ENCODE measurements at places on chromosomes 16 and 17. TPM values are rescaled to one million over a fixed set of nuclear protein-coding genes. Genes with fewer than 3 reads are reported as not detected.

- DNase-seq: no peak
- no peaks in the 10 kb centered on the region for H3K27me3 ChIP-seq
- H3K4me1 ChIP-seq: no peaks in the 10 kb centered on the region
- no peak overlapping the region for H3K4me3 ChIP-seq
- H3K27ac ChIP-seq: no peak overlapping the region
Measured at GRCh38 chr17:81252326-81252986, 13.3 kb downstream of the NDUFAF8 start.

Gene GAS7
- 20.5 TPM for total RNA-seq

DNA sequence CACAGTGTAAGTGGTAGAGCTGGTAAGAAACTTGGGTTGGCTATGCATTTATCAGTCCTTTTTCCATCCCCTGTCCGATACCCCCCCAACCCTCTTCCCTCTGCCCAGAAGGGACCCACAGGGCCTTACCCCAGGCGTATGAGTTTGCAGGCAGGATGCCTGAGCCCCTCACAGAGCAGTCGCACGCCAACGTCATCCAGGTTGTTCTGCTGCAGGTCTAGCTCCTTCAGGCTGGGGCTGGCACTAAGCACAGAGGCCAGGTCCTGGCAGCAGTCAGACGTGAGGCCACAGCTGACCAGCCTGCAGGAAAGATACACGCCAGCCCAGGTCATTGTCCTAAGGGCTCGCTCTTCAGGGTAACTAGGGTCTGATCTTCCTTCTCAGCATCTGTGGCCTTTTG, 45.0 kb downstream of the NLRP1 start:
- DNase-seq: no peak
- no peak overlapping the region for H3K4me3 ChIP-seq
- no peaks in the 10 kb centered on the region for H3K27me3 ChIP-seq
- no peaks in the 10 kb centered on the region for H3K4me1 ChIP-seq

Gene SRL
- 3.3 TPM for total RNA-seq

- H3K4me1 ChIP-seq: peaks cover 4% of the 10 kb centered on the region
- DNase-seq: peak; percentile 98
- peak overlapping the region; percentile 84 for H3K27ac ChIP-seq
- H3K4me3 ChIP-seq: peak overlapping the region; percentile 50
Measured at GRCh38 chr17:7213895-7214299, 5.7 kb downstream of the DLG4 start.

Gene KRTAP4-4
- total RNA-seq: not detected

Gene HS3ST4
- total RNA-seq: not detected

GRCh38 chr17:977166-977565, 2.4 kb downstream of the NXN start:
- H3K4me1 ChIP-seq: no peaks in the 10 kb centered on the region
- no peaks in the 10 kb centered on the region for H3K36me3 ChIP-seq
- H3K4me3 ChIP-seq: no peak overlapping the region
- H3K27me3 ChIP-seq: no peaks in the 10 kb centered on the region
- H3K27ac ChIP-seq: no peak overlapping the region
- no peak for DNase-seq

GRCh38 chr17:32915245-32915644, 12.7 kb upstream of the TMEM98 start:
- no peaks in the 10 kb centered on the region for H3K36me3 ChIP-seq
- no peak for DNase-seq
- H3K27me3 ChIP-seq: no peaks in the 10 kb centered on the region
- no peak overlapping the region for H3K27ac ChIP-seq
- no peak overlapping the region for H3K4me3 ChIP-seq
- no peaks in the 10 kb centered on the region for H3K4me1 ChIP-seq

Data from kidney (tissue), 22 donors.